ENCODE measurements at places on chromosomes 12 and 14.
A peak's percentile ranks its signal among the peaks of the same experiment; 100 is the strongest.

- ATAC-seq: peak; percentile 80
Observed at GRCh38 chr12:94100990-94101737, 47.2 kb upstream of the PLXNC1 start.

GRCh38 chr14:71680736-71681387, 251.4 kb upstream of the RGS6 start:
- ATAC-seq: no peak

- no peak for ATAC-seq
Observed at GRCh38 chr14:51848120-51848519, 12.3 kb upstream of the GNG2 start.

- ATAC-seq: no peak
Observed at GRCh38 chr12:7150356-7150755, 20.2 kb downstream of the CLSTN3 start.

- ATAC-seq: no peak
Observed at GRCh38 chr14:63443988-63444387, 99.2 kb downstream of the PPP2R5E start.

GRCh38 chr12:51196547-51196946, 21.3 kb downstream of the POU6F1 start:
- ATAC-seq: no peak

GRCh38 chr14:29037411-29037810, 270.8 kb downstream of the FOXG1 start:
- no peak for ATAC-seq

GRCh38 chr14:22803687-22803974, 11.6 kb downstream of the SLC7A7 start:
- ATAC-seq: no peak

DNA sequence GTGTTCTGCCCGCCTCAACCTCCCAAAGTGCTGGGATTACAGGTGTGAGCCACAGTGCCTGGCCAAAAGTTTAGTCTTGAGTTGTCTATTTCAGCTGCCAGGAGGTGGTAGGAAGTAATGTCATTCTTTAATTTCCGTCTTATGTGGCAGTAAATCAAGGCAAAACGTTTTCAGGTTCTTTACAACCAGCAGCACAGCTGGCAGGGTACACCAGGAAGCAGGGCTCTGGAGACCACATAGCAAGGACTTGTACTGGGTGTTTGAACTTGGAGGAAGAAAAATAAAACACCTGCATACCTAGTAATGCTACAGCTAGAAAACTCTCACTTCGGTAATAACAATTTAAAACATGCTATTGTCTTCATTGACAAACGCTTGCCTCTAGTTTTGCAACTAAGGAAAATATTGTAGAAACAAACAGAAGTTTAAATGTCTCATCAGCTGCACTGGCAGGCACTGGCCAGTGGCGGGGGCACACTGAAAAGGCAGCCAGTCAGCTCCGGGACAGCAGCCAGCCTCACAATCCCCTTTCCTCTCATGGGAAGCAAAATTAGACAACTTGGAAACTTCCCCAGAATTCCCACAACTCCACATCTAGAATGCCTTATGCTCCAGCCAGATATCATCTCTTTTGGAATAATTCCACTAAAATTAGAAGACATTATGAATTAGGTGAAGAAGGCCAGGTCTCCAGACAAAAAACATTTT, 72.2 kb downstream of the CLIP1 start:
- peak; percentile 86 for ATAC-seq

DNA sequence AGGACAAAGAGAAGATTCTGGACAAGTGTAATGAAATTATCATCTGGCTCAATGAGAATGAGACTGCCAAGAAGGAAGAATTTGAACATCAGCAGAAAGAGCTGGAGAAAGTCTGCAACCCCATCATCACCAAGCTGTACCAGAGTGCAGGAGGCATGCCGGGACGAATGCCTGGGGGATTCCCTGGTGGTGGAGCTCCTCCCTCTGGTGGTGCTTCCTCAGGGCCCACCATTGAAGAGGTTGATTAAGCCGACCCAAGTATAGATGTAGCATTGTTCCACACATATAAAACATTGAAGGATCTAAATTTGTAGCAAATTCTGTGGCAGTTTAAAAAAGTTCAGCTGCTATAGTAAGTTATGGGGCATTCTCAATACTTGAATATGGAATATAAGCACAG, 174.3 kb upstream of the CCND2 start:
- no peak for ATAC-seq

DNA sequence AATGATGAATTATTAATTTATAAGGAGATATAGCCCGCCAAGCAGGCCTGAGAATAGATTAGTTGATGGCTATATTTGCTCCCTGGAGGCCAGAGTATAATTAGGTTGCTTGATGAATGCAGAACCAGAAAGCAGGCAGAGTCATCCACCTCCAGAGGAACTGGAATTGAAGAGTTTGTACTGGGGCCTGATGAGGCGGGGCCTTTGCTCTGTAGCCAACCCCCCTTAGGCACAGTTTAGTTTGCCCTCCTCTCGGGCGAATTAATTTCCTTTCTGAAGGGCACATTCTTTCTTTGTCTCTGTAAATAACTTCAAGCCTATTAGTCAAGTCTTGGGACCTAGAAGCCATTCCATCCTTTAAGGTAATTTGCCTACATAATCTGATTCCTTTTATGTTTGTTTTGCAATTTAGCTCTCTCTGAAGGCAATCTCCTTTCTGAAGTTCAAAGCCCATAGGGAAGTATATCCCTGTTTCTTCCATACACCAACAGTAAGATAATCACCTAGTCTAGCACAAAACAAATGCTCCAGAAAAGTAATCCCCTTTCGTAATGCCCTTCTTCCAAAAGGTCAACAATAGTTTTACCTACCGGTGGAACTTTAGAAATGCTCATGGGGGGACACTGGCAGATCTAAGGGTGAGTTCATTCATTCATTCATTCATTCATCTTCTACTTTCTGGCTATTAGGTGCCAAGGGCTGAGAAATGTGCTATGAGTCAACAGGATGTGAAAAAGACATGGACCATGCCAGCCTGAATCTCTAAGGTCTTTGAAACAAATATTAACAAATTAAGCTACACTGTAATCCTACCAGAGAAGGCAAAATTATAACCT, 84.8 kb upstream of the NUDT4 start:
- ATAC-seq: no peak

DNA sequence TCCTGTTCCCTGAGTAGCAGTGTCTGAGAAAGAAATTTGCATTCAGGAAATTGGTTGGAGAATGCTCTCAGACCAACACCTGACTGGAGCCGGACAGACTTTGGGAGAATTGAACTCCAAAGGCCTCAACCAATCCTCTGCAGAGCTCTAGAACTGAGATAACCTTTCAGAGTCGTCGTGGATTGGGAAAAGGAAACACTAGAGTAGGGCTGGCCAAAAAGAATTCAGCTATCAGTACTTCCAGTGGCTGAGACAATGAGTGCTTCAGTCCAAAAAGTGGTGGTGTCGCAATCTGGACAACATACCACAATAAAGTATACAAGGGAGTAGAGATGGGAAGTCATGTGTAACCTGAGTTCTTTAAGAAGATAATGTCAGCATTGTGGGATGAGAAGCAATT, 377.1 kb downstream of the SLC16A7 start:
- ATAC-seq: no peak

- no peak for ATAC-seq
Observed at GRCh38 chr14:44662250-44662891, 155.3 kb upstream of the FSCB start.

- ATAC-seq: no peak
Observed at GRCh38 chr12:96710127-96710745, 196.8 kb upstream of the NEDD1 start.

GRCh38 chr12:64729909-64730587, 29.2 kb downstream of the GNS start:
- no peak for ATAC-seq

- no peak for ATAC-seq
Observed at GRCh38 chr12:20985399-20985798, 145.6 kb upstream of the SLCO1B1 start.

GRCh38 chr14:79904497-79904896, 306.8 kb downstream of the DIO2 start:
- ATAC-seq: no peak

DNA sequence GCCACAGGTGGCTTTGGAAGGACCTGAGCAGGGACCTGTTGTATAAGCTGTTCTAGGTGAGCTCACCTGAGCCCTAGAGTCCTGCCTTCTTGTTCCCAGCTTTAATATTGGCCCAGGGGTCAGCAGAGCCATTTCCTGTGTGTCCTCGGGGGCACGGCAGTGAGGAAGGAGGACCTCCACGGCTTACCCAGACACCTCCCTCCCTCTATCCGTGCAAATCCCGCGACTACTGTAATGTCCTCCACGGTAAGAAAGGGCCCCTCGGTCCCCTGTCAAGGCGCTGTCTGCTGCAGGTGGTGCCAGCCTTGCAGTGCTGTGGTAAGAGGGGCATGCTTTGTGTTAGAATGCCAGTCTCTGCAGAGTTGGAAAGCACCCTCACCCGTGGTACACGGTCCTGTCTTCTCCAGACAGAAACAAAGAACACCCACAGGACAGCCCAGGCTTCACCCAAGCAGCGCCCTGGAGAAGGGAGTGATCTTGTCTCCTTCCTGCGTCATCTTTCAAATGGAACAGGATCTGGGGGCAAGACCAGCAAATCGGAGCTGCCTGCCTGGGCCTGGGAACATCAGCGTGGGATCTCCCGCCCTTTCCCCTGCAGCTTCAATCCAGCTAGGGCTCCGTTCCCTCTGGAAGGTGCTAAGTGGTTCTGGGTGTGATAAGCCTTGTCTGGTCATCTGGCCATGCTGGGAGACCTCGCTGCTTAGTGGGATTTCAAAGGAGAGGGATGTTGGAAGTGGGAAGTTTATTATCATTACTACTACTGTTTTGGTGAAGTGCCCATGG, 20.2 kb upstream of the FZD10 start:
- ATAC-seq: no peak

- ATAC-seq: no peak
Observed at GRCh38 chr12:40261937-40262336, 37.1 kb downstream of the LRRK2 start.

- ATAC-seq: no peak
Observed at GRCh38 chr12:83468988-83469908, 782.5 kb downstream of the TMTC2 start.

All from gastroesophageal sphincter (tissue), 4 donors.